ENCODE measurements at places on chromosomes 4 and X. TPM values are rescaled to one million over a fixed set of nuclear protein-coding genes. Genes with fewer than 3 reads are reported as not detected.

Gene UGT2B17
- not detected for total RNA-seq

Gene DGKK
- not detected for total RNA-seq

Gene LRIT3
- total RNA-seq: 0.09 TPM

Gene DSPP
- not detected for total RNA-seq

Gene SERTM2
- total RNA-seq: not detected

Gene HELT
- not detected for total RNA-seq

Gene ERVMER34-1
- total RNA-seq: 2.5 TPM

Gene CEP135
- 9.4 TPM for total RNA-seq

Gene GYPB
- total RNA-seq: not detected

Gene MAGEC2
- total RNA-seq: not detected

Gene SLC9B1
- total RNA-seq: not detected

Gene CFP
- total RNA-seq: 1.2 TPM

Gene ATP2B3
- not detected for total RNA-seq

Gene PABPC1L2B
- total RNA-seq: not detected

Gene RAB41
- not detected for total RNA-seq

Gene SMIM43
- total RNA-seq: not detected

Gene IL1RAPL1
- 0.12 TPM for total RNA-seq

Gene MSANTD1
- 1.6 TPM for total RNA-seq

Gene NAP1L3
- not detected for total RNA-seq

Gene AKAP14
- not detected for total RNA-seq
